Hematopoietic multipotent progenitor cell treated with erythropoietin and hydrocortisone succinate and interleukin-3 and kit ligand, for 4 days (in vitro differentiated cells): ENCODE measurements at places on chromosomes 1 and 21.

DNA sequence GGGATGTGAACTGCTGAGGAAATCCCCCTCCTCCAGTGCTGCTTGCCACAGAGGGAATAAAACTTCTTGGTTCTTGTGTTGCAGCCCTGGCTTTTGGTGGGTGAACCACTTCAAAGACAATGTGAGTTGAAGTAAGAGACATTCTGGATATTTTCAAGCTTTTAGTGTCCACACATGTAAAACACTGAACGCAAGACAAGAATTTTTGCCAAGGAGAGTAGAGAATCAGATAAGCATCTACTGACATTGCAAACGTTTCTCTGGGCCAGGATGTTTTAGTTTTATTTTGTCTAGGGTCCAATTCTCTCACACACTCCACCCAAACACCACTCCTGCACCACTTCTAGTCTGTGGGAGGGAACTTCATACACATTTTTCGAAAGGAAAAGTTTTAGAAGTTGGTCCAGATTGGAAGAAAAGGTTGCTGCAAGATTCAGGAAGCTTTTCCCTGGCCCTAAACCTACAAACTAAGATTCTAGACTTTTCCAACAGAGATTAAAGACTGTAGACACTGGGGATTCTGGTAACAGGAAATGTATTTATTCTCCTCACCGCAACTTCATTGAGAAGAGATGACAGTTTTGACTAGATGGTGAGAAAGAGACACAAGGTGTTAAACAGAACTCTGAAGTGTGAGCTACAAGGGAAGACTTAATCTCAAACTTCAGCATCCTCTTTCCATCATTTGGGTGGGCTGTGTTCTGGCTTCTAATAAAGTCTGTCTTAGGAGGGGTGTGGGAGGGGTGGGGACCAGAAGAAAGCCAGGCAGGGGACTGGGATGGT is 16.1 kb downstream of the FASLG start:
- no peak for DNase-seq

- DNase-seq = no peak
Measured at GRCh38 chr1:227949341-227949921, 1.7 kb upstream of the WNT9A start.

- peak; percentile 60 for DNase-seq
Measured at GRCh38 chr1:30909365-30910068, 959 bp upstream of the SDC3 start.

DNA sequence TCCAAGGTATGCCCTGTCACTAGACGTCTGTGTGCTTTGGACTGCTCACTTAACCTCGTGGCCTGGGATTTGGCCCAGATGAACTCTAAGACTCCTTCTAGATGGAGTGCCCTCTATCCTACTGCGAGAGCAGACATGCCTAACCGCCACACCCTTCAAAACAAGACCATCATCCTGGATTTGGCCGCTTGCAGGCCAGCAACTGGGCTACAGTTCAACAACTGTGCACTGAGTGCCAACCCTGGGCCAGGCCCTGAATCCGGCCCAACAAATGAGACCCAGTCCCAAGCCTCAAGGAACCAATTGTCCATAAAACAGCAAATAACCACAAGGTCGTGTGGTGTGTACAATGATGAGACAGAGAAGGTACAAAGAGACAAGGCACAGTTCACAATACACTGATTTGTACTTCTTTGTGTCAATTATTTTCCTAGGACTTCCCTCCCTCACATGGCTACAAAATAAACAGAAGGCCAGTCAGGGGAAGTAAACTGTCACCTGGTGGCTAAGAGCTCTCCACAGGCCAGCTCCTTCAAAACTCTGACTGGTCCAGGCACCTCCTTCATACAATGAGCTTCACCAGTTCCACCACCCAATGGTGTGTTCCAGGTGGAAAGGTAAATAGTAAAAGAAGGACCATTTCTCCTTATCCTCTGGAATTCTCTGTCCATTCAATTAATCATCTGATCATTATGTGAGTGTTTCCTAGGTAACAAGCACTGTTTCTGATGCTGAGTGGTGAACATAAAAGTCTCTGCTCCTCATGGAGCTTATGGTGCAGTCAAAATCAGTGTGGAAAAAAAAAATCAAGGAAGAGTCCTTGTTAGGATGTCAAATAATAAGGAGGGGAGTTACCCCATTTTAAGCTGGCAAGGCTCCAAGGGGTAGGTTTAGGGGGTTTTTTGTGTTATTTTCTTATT is 60.4 kb downstream of the CAPZB start:
- DNase-seq = no peak

DNA sequence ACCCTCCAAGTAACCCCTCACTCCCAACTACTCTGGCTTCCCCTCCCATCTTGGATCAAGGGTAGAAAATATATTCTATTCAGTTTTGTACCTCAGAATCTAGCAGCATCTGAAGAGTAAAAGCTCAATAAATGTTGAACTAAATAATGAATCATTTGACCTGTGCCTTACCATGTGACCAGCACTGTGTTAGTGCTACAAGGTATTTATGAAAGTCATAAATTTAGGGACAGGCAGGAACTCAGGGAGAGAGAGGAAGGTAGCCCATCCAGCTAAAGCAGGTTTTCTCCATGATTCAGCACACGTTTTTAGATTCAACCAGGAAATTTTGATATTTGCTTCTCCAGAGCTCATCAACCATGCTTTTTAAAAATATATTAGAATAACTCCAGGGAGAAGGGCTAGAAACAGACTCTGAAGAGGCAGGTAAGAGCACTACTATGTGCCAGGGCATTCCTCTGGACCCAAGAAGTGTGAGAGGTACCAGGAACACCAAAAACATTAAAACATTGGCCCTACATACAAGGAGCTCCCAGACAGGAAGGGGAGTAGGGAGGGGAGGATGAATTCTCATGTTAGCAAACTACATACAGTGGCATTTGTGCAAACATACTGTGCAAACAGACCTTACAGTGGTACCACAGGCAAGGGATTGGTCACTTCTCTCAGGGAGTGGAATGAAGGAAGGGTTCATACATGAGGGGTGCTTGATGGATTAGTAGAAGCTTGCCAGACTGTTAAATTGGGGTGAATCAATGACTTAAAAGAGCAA is 64.3 kb downstream of the FYB2 start:
- DNase-seq = no peak

DNA sequence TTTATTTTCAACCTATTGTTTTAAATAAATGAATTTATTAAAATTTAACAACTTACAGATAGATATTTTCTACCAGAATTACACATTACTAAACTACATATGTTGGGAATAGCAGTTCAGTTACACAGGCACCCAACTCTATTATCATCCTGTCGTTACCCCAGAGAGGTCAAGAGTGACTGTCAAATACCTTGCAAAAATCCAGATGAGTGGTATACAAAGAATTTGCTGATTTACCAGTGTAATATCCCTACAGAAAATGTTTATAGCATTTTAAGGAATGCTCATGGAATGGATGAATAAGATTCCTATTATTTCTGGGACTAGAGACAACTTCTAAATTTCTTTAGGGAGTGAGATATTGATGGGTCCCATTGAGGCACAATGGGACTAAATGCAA is 300.7 kb upstream of the RGS18 start:
- no peak for DNase-seq

- DNase-seq = no peak
Measured at GRCh38 chr1:197515421-197515820, 247.4 kb downstream of the CRB1 start.

GRCh38 chr1:106798991-106799390 is 257.5 kb upstream of the PRMT6 start:
- no peak for DNase-seq

GRCh38 chr1:37308031-37308960 is 166.1 kb upstream of the ZC3H12A start:
- no peak for DNase-seq

DNA sequence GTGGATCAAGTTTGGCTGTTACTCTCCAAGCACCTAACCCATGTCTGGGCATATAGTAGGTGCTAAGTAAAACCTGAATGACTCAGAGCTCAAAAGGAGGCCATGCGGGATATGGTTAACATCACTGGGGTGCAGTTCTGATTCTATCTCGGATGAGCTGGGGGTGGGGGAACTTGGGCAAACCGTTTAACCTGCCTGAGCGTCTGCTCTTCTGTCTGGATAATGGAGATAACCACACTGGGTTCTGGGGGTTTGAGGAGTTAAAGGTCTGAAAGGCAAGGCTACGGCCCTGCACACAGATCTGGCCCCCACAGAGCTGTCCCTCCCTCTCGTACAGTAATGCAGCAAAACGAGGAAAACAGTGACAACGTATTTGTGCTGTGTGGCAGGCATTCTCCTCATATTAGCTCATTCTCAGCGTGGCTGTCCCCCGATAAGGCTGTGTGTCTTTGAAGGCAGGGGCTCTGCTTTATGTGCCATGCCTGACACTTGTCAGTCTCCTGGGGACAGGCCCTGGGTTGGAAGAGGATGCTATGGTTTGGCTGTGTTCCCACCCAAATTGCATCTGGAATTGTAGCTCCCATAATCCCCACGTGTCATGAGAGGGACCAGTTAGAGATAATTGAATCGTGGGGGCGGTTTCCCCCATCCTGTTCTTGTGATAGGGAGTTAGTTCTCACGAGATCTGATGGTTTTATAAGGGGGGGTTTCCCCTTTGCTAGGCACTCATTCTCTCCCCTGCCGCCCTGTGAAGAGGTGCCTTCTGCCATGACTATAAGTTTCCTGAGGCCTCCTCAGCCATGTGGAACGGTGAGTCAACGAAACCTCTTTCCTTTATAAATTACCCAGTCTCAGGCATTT is 6.8 kb upstream of the ALDH4A1 start:
- peak; percentile 96 for DNase-seq

DNA sequence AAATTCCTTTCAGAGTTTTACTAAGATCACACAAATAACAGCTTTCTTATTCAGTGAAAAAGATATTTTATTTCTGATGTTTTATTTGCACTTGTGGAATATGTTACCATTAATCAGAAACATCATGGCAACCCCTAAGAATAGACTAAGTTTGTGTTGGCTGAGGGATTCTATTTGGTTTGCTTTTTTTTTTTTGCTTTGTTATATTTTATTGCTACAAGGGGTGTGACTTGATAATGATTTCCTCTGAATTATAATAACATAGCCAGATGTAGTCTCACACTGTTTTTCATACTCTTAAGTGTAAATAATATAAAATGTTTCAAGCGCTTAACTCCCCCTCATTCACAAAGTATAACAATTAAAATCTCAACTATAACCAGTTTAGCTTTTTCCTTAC is 20.0 kb downstream of the GLRX2 start:
- no peak for DNase-seq

DNA sequence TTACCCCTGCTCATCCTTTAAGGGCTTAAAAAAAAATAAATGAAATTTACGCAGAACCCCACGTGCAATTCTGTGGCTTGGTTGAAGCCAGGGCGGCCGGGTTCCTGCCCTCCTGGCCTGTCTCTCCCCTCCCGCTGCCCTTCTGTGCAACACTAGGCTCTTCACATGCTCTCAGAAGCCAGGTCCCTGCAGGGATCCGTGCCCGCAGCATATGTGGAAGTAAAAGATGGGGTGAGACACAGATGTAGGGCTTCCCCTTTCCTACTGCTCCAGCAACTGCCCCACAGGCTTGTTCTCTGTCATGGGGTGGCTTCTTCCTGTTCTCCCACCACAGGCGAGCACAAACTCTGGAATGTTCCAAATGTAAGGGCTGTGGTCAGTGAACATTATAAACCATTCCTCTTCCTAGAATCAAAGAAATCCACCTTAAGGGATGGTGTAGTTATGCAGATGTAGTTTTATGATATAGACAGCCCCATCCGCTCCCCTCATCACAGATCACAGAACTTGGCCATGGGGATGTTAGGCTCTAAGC is 535.4 kb downstream of the KIF26B start:
- DNase-seq = peak; percentile 43

DNA sequence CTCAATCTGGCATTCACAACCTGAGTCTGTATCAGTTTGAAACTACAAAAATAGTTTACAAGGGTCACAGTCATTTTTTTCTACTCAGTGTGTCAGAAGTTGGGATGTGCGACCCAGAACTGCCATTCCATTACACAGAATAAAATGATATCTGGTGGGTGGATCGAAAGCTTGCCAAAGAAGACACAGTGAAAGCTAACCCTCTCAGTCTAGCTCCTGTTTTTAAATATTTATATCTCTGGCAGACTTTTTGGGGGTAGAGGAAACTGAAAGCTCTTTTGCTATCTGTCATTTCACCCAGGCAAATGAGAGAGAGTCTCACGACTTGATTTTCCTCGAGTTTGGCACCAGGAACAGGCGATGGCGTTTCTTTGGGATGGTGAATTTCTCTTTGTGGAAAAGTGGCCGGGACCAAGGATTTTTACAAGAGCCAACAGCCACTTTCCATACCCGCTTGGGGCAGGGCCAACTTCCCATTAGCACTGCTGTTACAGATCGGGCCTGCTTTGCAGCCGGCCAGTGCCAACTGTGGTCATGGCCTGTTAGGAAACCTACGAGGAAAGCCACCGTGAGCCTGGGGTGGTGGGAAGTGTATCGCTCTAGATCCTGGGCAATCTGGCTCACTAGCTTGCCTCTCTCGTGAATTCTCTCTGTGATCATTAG is 185.5 kb upstream of the NFIA start:
- no peak for DNase-seq

- DNase-seq = no peak
Measured at GRCh38 chr21:27759820-27760219, 792.9 kb upstream of the ADAMTS5 start.

GRCh38 chr1:47756411-47756810 is 240.8 kb downstream of the TRABD2B start:
- DNase-seq = no peak

DNA sequence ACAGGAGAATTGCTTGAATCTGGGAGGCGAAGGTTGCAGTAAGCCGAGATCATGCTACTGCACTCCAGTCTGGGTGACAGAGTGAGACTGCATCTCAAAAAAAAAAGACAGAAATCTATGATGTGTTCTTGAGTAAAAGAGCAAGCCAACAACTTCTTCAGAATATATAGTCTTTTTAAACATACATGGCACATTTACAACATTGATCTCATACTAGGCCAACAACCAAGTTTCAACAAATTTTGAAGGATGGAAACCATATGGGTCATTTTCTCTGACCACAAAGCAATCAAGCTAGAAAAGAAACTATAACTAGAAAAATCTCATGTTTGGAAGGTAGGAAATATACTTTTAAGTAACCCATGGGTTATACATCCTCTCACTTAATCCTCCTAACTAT is 38.3 kb downstream of the PAFAH2 start:
- no peak for DNase-seq

DNA sequence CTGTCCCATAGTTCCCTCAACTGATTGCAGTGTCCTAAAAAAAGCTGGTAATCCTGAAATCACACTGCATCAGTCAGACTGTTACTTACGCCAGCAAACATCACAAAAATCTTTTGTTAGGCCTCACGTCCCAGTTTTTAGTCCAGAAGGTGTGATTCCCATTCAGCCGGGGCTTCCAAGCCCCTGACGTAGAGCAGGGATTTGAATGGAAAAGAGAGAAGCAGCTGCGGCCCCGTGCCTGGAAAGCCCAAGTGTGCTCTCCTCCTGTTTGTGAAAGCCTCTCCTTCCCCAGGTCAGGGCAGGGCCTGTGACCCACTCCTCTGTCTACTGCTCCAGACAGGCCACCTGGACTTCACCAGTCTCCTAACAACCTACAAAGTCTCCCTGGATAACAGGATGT is 20.7 kb downstream of the KCNA10 start:
- DNase-seq = no peak

DNA sequence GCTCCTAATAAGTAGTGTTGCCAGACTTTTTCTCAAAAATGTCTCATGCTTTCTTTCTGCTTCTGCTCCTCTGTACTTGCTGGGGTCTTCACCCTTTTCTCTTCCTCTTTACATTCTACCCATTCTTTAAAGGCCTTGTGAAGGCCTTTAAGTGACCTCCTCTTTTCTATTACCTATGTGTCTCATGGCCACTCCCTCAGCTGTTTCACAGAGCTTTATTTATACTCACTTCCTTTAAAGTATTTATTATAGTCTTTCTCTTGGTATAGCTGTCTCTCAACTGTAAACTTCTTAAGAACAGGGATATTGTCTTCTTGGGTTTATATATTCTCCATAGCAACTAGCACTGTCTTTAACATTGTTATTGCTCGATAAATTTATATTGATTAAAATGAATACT is 792 bp downstream of the GOLPH3L start:
- DNase-seq = peak; percentile 31
